ENCODE measurements at places on chromosomes 3 and 15. TPM values are rescaled to one million over a fixed set of nuclear protein-coding genes. Genes with fewer than 3 reads are reported as not detected.

DNA sequence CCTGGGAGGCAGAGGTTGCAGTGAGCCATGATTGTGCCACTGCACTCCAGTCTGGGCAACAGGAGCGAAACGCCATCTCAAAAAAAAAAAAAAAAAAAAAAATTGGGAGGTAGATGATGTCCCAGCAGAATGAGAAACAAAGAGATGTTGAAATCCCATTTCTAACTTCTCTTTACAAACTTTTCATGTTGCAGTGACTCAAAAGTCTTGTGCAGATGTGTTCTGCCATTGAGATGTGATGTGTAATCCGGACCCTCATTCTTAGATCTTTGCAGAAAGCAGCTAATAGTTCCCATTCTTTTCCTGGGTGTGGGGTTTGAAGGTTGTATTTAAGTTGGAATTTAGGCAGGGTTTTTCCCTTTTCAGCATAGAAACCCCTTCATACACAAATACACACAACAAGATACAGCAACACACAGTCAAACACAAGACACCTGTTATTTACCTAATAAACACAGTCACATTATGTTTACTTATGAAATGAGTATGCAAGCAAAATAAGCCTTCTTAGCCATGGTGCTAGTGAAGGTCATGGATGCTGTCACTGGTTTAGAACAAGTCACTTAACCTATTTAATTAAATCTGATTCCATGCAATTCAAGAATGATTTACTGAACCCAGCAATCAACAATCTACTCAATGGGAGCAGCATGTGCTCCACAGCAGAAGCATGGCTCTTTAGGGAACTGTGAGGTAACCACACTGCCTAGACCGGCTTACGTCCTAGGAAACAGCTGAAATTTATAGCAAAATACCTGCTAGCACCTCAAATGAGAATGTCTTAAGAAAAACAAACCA lies 14.9 kb downstream of the SIAH2 start:
- DNase-seq: no peak

GRCh38 chr3:171614318-171614921 lies 154.2 kb upstream of the TNIK start:
- DNase-seq: no peak

DNA sequence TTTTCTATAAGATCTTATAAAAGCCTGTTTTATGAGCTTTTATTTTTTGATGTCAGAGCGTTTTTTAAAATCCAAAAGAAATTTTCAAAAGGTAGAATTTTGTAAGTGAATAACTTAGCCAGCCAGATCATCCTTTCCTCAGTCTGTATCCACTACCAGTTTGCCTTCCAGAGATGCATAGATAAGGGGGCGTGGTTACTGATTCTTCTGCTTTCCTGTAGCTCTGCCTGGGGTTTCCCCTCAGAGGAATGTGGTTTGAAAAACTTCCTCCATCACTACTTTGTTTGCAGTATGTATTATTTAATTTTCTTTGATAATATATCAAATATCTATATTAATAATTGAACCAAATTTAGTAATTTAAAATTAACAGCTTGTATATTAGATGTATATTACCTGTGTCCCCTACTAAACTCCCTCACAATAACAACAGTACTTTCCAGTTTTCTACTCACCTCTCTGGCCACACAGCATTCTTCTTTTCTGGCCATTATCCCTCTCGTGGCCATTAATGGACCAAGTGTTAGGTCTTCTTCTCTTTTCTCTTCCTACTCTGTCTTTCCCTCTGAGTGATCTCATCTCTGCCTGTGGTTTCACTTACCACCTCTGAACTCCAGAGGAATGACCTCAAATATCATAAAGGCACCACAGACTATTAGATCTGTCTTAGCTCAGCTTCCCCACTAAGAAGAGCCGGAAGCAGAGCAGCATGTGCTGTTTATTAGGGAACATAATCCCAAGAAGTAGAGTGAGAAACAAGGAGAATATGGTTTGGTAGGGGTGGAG lies 239.7 kb downstream of the UBE2E2 start:
- no peak for DNase-seq

GRCh38 chr3:60160111-60160821 lies 1091.0 kb downstream of the FHIT start:
- no peak for DNase-seq

Gene ZNF860
- total RNA-seq: 3.6 TPM

Gene SLC12A8
- total RNA-seq: 9.9 TPM

Gene RPL4
- total RNA-seq: 4,532 TPM

Gene CEMIP
- total RNA-seq: 2.8 TPM
